T-helper 2 cell treated with Interferon-gamma antibody and Interleukin-4, amounts not matched to agents 5 μg/mL and 100 μg/mL, for 36 hours (primary cell): ENCODE measurements at places on chromosomes 7 and 10.

GRCh38 chr10:76514321-76514720 lies 1082.9 kb downstream of the LRMDA start:
- no peak for DNase-seq

DNA sequence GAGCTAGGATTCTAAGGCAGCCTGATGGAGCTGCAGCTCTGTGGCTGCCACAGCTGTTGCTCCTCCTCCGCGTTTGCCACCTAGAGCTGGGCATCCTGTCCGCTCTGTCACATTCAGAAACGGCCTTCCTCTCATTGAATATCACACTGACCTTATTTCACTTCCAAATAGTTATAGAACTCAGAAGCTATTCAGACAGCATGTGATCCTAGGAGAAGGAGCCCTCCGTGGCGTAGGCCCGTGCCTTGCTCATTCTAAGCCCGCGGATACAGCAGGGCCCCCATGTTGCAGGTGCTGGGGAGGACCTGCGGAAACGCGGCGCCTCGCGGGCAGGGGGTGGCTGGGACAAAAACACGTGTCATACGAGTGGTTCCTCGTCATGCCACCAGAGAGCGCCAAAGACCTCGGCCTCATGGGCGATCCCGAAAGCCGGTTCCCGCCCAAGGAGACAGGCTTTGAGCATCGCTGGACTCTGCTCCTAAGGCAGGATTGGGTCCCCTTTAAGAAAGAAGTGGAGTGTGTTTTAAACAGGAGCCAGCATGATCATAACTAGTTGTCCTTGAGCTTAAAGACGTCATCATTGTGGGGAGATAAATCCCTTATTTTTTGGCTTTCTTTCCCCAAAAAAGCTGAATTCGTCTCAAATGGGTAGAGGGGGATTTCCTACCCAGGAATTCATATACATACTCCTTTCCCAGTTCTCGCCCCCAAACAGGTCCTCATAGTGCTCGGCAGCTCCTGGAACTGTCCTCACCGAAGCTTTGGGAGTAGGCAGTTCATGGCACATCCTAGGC lies 17.9 kb upstream of the FIGNL1 start:
- peak; percentile 77 for DNase-seq

- no peak for DNase-seq
These were observed 16.2 kb downstream of the CCDC3 start for GRCh38 chr10:12985347-12985746.

GRCh38 chr10:114577133-114577532 lies 80.9 kb downstream of the ABLIM1 start:
- no peak for DNase-seq

GRCh38 chr10:130335336-130335735 lies 199.1 kb downstream of the GLRX3 start:
- DNase-seq, result no peak

DNA sequence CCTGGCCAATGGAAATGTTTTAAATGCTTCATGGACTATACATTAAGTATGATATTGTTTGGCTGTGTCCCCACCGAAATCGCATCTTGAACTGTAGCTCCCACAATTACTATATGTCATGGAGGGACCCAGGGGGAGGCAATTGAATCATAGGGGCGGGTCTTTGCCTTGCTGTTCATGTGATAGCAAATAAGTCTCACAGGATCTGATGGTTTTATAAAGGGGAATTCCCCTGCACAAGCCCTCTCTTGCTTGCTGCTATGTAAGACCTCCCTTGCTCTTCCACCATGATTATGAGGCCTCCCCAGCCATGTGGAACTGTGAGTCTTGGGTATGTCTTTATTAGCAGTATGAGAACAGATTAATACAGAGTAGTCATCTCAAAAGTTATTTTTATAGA lies 32.4 kb upstream of the GRB10 start:
- DNase-seq, result no peak

DNA sequence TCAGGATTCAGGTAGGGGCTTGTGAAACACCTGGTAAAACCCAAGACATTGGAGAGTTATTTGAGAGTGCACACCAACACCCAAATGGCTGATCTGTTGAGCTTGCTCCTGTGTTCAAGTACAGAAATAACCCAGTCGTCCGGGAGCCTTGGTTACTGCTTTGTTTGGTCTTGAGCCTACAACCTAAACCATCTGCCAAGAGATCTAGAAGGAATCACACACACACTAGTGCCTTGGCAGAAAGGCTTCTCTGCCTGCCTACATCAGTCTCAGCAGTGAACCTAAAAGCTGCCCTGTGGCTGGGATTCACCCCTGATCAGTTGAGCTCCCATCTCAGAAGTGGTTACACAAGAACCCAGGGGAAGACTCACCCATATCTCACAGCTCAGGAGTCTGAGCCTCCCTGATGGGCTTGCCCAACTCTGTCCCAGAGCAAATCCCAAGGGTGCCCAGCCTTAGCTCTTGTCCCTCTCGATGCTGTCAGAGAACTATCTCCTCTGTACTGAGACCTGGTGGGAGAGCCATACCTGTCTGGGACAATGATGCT lies 167.6 kb downstream of the CXCL12 start:
- no peak for DNase-seq

DNA sequence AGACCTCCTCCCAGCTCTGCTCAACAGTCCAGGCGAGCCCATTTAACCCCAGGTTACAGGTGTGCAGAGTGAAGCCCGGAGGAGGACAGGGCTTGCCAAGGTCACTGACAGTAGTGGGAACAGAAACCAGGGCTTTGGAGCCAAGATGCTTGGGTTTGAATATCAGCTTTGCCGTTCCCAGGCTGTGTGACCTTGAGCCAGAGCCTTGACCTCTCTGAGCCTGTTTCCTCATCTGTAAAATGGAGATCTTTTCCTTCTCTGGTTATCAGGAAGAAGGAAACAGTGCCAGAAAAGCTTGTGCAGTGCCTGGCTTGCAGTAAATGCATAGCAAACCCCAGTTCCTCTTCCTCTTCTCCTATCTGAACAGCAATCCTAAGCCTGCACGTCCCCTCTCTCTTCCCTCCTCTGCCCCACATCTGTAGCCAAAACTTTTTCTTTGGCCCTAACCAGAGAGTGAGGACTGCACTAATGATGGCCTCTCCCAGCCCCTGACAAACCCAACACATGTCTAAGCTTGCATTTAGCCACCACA lies 21.4 kb upstream of the MLXIPL start:
- DNase-seq, result no peak

DNA sequence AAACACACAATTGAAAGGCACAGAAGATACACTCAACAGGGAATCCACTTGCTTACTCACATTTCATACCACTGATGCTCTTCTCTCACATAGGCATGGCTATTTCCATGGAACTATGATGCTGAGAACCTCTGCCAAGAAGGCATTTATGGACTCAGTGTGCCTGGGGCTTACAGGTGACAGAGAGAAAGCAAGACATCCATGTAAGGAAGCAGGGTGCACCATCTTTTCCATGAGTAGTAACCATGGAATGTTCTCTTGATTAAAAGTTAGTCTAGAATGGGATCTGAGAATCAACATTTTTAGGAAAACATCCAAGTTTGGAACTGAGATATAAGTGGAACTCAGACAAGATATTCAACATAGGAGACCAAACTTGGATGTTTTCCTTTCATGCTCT lies 52.5 kb upstream of the MACC1 start:
- DNase-seq, result no peak

GRCh38 chr10:78634835-78635234 lies 433.9 kb upstream of the ZMIZ1 start:
- no peak for DNase-seq

DNA sequence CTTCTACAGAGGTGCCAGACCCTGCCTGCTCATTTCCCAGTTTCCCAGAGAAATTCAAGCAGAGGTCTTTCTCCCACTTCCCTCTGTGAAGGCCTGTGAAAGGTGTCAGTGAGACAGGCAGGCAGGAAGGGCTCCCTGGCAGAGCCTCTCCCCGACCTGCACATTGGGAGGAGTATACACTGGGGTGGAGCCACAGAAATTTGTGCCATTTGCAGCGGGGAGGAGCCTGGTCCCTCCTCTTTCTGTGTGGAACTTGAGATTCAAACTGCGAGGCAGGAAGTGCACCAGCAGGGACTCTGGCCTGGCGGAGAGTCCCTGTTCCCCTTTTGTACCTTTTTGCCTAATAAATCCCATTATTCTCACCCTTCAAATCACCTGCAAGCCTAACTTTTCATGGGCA lies 54.6 kb upstream of the OPN4 start:
- no peak for DNase-seq

- DNase-seq, result no peak
These were observed 285.3 kb downstream of the NRG3 start for GRCh38 chr10:82160307-82160706.

DNA sequence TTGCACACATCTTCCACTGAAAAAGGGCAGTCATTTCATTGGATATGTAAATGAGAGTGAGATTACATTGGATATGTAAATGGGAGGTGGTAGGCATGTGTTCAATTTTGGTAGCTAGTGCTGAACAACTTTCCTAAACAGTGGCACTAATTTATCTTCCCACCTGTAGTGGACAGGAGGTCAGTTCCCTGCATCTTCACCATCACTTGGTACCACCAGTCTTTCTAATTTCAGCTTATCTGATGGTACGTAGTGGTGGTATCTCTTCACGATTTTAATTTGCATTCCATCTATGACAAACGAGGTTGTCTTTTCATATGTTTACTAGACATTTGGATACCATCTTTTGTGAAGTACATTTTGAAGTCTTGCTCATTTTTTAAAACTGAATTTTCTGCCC lies 58.1 kb downstream of the PFKFB3 start:
- no peak for DNase-seq

GRCh38 chr10:79392020-79392398 lies 44.7 kb downstream of the PPIF start:
- no peak for DNase-seq

DNA sequence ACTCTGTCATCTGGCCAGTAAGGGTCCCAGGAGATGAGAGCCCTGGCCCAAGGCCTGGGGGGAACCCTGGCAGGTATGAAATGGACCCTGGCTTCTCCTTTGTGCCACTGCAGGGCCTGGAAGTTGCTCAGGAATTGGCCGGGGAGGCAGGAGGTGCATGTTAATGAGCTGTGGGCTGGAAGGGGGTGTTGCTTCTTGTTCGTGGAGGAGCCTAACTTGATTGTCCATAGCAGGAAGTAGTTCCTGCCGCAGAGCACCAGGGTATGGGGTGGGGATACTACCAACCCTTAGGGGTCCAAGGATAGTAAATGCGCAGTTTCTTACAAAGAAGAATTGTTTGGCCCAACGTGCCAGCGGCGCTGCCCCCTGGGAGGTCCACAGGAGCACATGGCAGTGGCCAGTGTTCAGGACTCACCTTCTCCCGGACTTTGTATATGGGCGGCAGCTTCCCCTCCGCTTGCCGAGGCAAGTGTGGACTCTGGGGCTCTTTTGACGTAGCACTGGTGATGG lies 21.5 kb downstream of the TEX36 start:
- DNase-seq, result no peak

GRCh38 chr7:103391976-103392375 lies 44.5 kb downstream of the PSMC2 start:
- no peak for DNase-seq

- DNase-seq, result peak; percentile 66
These were observed 22.6 kb downstream of the PDIA4 start for GRCh38 chr7:149005427-149006344.

GRCh38 chr7:151233804-151234203 lies 1.5 kb downstream of the CHPF2 start:
- DNase-seq, result no peak

DNA sequence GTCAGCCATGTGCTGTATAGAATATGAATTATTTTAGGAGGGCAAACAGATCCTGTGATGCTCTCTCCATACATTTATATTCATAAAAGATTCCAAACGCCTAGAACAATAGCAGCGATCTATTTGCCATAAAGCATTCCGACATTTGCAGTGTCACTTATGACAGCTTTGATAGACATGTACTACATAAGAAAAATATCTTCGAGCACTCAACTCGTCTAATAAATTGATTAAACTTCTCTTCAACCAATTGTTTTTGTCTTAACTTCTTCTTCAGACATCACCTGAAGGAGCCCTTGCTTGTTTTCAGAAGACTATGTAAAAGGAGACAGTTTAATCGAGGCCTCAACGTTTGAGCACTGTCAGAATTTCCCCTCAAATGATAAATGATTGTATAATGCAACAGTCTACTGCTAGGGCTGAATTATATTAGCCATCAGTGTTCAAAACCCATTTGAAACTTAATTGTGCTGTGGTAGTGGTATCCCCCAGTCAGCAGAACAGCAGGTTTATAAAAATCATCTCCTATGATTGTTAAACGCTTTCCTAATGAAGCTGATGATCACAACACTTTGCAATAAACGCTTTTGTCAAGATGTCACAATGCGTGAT lies 158.0 kb upstream of the MGMT start:
- no peak for DNase-seq

GRCh38 chr7:94367949-94368348 lies 26.7 kb upstream of the COL1A2 start:
- DNase-seq, result no peak

DNA sequence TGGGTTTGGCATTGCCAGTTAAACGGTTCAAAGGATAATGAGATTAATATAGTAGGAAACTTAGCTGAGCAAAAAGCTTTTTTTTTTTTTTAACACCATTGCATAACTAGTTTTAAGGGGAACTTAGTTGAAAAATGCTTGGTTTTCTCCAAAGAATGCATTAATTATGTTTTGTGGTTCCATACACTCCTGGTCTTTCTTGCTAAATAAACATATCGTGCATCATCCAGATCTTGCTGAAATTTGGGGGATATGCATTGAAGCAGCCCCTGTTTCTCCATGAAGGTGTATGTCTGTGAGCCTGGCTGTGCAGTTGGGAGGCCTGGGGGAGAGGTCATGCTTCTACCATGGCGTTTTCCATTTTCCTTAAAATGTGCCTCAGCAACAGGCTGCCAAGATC lies 558.2 kb upstream of the GALNT17 start:
- no peak for DNase-seq

DNA sequence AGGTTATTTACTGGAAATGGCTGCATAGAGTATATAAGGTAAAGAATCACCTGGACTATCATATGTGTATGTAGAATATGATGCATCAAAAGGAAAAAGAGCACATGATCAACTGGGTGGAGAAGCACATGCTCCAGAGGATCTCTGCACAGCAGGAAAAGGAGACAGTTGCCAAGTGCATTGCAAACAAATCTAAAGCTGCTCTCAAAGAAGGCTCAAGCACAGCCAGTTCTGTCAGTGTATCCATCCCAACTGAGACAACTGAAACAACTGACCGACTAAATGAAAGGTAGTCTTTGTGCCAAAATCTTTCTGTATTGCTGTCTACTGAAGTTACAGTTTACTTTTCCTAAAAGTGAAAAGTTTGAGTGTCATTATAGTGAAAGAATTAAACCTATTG lies 83.2 kb upstream of the SGCE start:
- DNase-seq, result no peak

- no peak for DNase-seq
These were observed 14.4 kb upstream of the STK17A start for GRCh38 chr7:43568529-43568928.

GRCh38 chr7:136056651-136057231 lies 79.6 kb upstream of the MTPN start:
- no peak for DNase-seq

DNA sequence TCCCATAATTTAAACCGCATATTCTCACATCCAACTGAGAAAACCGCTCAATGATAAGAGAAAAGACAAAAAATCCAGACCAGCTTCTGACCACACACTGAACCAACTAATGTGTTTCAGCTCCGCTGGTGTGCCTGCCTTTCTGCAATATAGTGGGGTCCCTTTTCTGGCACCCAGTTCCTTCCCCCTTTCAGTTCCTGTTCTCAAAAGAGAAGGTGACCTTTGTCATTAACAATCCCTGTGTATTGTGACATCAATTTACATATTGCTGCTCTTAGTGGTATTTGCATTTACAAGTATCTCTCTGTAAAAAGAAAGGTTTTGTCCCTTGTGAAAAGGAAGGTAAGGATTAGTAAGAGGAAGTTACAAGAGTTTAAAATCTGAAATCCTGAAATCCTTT lies 1.4 kb downstream of the PPP1R17 start:
- DNase-seq, result no peak
